ENCODE measurements at places on chromosomes 7 and 10. TPM values are rescaled to one million over a fixed set of nuclear protein-coding genes. Genes with fewer than 3 reads are reported as not detected.

Gene GIMAP5
- total RNA-seq: 3.0 TPM

Gene SPDYE2B
- not detected for total RNA-seq

GRCh38 chr10:104766341-104766740, 125.3 kb downstream of the SORCS3 start:
- DNase-seq: no peak

Gene TRIL
- 2.5 TPM for total RNA-seq

Gene ITGB8
- total RNA-seq: 9.4 TPM

Gene FAM25C
- total RNA-seq: not detected

GRCh38 chr7:77197141-77197540, 2.5 kb downstream of the FGL2 start:
- no peak for DNase-seq

DNA sequence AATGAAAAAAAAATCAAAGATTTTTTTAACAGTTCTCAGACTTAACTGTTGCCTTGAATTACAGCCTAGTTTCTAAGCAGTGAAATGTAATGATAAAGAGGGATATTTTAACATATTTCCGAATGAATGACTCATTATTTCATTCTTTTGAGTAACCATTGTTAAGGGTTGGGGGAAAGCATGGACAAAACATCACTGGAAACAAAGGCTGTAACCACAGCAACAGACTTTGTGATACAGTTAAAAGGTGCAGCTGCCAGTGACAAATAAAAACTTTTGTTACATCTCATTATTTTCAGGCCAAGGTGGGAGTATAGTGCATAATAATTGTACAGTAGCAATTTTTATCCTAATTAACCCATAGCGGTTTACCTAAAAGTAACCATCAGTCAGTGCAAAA, 172.6 kb downstream of the LRRTM3 start:
- no peak for DNase-seq

Gene GSTO2
- total RNA-seq: 12.6 TPM

All from ovary (tissue), 10 donors.